ENCODE measurements at places on chromosomes 2 and 18.

DNA sequence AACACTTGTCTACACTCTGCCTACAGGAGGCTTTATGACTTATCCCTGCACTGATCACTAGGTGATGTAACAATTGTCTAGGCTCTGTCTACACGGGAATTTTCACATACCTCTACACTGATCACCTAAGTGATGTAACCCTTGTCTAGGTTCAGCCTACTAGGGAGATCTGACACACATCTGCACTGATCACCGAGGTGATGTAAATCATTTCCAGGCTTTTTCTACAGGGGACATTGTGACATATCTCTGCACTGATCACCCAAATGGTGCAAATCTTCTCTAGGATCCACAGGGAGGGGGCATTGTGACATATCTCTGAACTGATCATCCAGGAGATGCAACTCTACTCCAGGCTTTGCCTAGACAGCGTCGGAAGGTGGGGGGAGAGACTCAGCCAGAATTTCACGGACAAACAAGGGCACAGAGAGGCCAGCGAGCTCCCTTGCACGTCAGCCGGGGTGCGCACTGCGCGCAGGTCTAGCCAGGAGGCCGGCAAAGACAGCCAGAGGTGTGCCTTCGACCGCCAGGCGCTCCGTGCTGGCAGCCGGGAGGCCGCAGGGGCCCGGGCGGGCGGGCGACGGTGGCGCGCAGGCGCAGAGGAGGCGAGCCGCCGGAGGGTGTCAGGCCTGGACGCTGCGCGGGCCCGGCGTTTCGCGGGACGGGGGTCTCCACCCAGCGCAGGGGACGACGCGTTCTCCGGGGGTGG lies 46.9 kb upstream of the USP14 start:
- DNase-seq, result peak; percentile 42

DNA sequence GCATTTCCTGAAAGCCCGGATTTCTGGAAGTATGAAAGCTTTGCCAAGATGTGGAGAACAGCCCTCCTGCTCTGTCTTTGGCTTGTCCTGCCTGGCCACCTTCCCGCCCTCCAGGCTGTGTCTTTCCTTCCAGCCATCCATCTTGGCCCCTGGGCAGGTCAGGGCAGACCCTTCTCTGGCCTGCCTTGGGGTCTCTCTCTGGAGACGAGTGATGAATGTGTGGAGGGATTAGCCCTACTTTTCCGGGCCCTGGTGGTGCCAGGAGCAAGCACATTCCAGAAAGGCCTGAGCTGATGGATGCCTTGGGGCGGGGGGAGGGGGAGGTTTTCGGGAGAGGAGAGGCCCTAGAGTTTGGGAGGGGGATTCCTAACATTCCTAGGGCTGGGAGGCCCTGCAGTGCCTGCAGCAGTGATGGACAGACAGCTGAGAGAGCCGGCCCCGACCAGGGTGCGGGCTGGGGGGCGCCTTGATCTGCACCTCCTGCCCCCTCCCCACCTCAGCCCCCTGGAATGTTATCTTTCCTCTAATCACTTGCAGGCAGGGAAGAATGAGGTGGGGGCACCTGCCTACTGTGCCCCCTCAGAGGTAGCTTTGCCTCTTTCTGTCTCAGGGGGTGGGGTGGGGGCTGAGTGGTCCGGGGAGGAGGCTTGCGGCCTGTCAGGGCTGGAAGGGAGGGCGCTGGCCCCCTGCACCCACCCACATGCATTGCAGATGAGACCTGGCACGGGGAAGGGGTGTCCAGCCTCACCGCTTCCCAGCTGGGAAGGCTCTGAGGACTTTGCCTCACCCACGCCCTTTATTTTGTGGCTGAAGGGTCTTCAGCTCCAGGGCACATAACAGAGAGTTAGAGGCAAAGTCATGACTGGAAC lies 156.2 kb downstream of the DDX1 start:
- no peak for DNase-seq

GRCh38 chr2:80496775-80497174 lies 192.2 kb upstream of the LRRTM1 start:
- no peak for DNase-seq

- no peak for DNase-seq
These were observed 182.2 kb downstream of the SMAD2 start for GRCh38 chr18:47748093-47748796.

DNA sequence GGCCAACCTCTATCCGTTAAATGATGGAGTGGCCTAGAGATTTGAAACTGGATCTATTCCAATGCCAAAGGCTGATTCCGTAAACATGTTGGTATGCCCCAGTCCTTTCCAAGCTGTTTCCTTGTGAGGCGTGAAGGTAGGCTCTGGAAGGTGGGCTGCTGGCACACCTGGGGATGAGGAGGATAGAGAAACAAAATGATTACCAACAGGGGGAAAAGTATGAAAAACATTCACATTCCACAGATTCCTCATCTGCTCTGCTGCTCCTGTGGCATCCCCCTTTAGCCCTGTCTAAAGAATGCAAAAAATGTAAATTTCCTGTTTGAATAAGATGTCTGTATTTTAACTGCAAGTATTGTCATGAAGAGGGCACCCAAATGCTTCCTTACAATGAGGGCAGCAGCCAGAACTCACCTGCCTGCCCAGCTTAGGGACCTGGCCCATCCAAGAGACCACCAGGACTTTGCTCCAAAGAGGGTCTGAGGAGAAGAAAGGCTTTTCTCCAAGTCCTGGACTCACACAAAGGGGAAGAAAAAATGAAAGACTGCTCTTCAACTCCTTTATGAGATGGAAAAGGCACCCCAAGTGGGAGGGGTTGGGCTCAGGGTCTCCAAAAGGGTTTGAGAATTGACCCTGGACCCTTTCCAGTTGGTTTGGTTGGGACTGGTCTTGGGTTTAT lies 132.3 kb upstream of the PELI1 start:
- DNase-seq, result no peak

DNA sequence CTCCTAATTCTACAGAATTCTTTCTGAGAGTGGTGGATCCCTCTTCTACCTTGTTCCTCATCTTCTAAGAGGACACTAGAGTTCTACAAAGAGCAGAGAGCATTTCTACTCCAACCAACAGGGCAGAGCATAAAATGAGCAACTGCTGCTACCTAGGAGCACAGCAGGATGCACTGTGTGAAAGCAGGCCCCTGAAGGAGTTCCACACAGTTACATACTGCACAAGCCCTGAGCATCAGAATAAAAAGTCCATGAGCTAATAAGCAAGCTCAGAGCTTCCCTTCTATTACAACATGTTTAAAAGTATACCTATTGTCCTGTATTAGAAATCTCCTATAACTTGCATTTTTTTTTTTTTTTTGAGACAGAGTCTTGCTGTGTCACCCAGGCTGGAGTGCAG lies 8.4 kb downstream of the FHL2 start:
- no peak for DNase-seq

DNA sequence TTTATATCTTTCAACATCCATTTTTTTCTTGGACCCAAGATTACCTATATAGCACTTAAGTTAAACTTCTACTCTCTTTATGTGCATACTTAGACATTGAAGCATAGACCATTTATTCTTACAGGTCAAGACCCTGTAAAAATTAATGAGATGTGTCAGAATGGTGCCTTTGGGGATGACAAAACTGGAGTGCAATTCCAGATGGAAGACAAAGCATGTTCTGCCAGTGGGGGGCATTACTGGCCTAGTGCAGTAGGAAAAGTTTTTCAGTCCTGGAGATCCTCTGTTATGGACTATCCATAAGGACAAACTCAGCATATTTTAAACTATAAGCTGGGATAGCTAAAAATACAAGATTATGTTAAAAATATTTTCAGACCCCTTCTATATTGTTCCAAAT lies 57.8 kb upstream of the MMADHC start:
- DNase-seq, result no peak

GRCh38 chr2:196962325-196962724 lies 35.8 kb upstream of the PGAP1 start:
- no peak for DNase-seq

DNA sequence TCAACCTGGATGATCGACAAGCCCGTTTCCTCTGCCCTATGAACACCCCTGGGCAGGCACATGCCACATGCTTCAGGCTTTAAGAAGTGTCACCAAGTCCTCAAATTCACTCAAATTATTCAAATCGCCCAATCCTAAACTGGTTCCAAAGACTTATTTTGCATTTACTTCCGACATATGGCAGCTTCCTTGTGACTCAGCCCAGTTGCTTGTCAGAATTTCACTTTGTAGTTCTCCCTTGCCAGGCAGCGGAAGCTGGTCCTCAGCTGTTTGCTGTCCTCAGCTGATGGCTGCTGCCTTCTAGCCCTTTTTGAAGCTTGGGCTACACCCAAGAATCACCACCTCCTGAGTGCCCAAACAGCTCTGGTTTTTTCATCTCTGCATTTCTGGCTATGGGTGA lies 105.4 kb upstream of the LMAN1 start:
- no peak for DNase-seq

DNA sequence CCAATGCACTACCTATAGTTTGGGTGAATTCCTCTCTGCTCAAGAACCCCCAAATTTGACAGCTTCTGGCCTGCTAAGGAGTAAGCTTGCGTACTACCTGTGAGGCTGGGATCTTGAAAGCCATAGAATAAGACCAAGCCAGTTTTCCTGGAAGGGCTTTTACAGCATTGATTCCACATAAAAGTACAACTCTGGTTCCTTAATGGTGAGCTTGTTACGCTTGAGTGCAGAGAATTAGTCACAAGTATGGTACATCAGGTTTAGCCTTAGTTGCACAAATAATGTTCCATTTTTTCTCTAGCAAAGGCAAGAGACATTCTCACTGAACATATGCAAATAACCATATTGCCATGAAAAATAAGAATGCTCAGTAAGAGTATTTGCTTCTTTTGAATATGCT lies 39.1 kb upstream of the STK39 start:
- DNase-seq, result no peak

DNA sequence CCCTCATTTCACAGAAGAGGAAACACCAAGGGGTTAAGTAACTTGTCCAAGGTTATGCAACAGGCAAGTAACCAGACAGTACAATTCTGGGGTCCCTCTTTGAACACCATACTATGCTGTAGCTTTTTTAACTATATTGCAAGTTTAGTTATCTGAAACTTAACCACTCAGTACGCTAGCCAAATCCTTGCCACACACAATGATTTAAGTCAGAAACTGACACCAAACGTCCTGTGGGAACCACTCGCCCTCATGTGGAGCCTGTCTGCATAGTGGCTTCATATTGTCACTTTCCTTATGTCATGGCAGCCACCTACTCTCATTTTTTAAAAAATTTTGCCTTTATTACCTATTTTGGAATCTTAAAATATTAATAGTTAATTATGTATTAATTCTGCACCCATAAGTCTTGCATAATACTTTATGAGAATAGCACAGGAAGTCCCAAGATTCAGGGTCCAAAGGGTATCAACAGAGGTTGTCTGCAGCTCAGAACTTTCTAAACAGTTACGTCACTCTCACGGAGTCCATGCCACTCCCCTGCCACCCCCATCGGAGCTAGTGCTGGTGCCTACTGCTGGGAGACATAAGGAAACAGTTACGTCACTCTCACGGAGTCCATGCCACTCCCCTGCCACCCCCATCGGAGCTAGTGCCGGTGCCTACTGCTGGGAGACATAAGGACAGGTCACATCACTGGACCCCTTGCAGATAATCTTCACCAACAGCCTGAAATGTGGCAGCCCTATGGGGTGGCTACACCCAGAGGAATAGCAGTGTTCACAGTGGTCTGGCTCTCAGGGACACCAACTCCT lies 99.0 kb downstream of the L3MBTL4 start:
- DNase-seq, result no peak

DNA sequence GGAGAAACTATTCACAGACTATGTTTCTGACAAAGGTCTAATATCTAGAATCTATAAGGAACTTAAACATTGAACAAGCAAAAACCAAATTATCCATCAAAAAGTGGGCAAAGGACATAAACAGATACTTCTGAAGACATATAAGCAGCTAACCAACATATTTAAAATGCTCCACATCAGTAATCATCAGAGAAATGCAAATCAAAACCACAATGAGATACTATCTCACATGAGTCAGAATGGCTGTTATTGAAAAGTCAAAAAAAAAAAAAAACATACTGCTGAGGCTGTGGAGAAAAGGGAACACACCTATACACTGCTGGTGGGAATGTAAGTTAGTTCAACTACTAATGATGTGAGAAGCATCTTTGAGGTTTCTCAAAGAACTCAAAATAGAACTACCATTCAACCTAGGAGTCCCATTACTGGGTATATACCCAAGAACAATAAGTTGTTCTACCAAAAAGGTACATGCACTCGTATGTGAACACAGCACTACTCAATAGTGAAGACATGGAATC lies 220.4 kb upstream of the TFPI start:
- DNase-seq, result no peak

DNA sequence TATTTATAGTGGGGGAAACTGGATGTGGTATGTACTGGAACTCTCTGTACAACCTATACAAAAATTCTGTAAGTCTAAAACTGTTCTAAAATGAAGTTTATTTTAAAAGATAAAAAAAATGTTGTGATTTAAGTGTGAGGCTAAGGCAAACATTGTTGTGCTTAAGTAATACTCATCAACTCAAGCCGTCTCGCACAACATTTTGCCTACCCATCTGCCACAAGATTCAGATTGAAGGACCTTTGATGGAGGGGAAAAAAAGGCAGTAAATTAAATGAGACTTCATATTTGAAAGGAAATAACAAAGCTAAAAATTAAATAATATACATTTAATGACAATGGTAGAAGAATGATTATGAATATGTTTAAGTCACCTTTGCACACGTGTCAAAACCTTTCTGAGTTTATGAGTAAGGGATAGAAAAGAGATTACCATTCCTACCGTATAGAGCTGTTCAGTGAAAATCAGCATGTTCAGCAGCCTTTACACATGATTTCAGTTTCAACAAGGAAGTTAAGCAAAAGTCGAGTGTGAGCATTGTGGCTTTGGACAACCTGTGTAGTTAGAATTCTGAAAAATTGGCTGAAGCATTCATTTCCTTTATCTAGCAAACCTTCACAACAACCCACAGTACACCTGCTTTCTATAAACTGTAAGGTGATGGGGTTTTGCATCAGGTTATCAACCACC lies 499.3 kb downstream of the IRS1 start:
- no peak for DNase-seq

- no peak for DNase-seq
These were observed 228.3 kb upstream of the EPC2 start for GRCh38 chr2:148416248-148416647.

DNA sequence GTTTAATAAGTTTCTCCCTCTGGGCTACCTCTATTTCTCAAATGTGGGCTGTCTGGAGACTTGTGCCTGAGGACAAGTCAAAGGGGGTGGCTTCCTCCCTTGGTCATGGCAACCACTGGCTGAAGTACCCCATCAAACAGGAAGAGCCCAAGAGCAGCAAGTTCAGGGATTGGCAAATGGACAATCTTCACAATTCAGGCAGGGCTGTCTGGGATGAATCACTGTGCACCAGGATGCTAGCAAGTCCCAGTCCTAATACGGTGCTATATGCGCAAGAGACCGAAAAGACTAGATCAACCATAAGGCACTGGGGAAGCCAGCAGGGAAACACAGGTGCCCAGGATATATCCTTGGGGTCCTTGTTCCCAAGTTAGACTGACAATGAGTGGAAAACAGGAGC lies 75.5 kb downstream of the ANTXR1 start:
- DNase-seq, result no peak

All from left renal cortex interstitium (tissue), 4 donors.